MG63 (cell line): ENCODE measurements at places on chromosomes 2 and 18.

- DNase-seq = no peak
Measured at GRCh38 chr2:164803776-164804466, 37.7 kb downstream of the COBLL1 start.

GRCh38 chr2:71614976-71615766, 161.8 kb downstream of the DYSF start:
- DNase-seq = peak; percentile 61

- DNase-seq = no peak
Measured at GRCh38 chr2:233563663-233564430, 2.7 kb downstream of the USP40 start.

DNA sequence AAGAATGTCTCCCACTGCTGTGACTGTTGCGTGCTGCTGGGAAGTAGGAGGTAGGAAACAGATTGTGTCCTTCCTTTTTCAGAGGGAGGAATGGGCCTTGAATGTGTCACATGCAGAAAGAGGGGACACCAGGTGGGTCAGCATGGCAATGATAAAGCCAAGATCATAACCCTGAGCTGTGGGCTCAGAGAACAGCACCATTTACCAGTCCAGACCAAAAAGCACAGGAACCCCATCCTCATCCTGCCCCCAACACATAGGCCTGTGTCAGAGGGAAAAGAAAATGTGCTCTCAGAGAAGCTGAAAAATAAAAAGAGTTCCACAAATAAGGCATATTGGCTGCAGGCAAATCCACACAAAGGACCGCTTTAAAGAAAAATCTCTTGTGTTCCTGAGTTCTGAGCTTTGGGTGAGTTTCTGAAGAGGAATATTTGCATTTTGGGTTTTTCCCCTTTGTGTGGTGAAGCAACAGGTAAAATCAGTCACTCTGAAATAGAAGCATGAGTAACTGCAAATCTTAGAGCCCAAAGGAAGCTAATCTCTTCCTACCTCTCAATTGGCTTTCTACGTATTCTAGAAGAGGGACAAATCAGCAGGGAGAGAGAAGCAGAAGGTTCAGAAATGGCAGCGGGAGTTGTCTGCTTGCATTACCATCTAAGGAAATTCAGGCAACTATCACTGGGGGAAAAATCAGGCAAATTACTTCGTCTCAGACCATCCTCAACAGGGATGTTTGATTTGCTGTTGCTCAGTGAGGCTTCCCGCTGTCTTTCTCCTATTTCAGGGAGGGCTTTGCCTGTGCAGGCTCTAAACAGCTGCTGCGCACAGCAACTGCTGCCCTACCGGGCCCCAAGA, 106.8 kb downstream of the BCL11A start:
- no peak for DNase-seq

DNA sequence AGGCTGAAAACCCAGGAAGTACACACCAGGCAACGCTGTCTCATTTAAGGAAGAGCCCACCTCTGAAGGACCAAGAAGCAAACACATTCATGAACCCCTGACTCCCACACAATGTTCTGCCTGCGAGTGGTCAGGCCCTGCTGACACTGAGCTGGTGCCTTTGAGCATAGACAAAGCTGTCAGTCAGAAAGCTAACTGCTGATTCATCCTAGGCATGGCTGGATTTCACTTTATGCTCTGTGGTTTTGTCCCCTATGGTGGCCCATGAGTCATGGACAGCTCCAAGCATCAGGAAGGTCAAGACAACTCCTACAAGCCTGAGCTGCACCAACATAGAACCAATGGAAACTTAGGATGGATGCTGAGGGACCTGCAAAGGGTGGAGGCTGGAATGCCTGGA, 78.9 kb downstream of the UXS1 start:
- peak; percentile 44 for DNase-seq

- DNase-seq = no peak
Measured at GRCh38 chr2:204472375-204472774, 72.9 kb upstream of the PARD3B start.

- no peak for DNase-seq
Measured at GRCh38 chr2:190641469-190641868, 7.4 kb upstream of the NAB1 start.

- DNase-seq = no peak
Measured at GRCh38 chr2:9806298-9806610, 37.0 kb upstream of the TAF1B start.

DNA sequence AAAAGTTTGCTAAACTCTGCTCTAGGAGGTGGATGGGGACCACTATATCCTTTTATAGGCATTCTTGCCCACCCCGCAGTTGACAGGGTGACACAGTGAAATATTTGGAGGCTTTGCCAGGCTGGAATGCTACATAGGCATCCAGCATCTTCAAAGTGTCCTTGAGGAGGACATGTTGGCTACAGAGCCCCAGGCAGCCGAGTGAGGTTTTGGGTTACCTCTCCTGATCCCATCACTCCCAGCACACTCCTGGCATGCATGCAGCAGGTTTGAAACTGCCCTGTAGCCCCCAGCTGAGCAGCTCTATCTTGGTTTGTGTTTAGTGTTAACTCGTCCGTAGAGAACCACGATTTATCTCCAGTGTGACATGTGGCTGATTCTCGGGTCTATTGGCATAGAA, 7.3 kb downstream of the FOSL2 start:
- DNase-seq = no peak

DNA sequence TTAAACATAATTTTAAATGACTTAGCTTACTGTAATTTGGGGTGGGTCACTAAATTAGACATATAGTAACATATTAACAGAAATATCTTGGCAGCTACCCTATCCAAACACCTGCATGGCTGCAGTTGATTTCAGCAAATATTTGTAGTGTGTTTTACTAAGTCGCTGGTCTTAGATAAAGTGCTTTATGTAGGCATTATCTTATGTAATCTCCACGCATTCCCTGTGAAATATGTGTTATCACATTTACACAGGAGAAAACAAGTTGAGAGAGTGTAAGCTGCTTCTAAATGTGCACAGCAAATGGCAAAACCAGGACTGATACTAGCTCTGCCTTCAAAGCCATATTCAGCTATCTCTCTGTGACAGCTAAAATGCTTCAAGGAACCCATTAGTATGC, 72.0 kb downstream of the NYAP2 start:
- no peak for DNase-seq

DNA sequence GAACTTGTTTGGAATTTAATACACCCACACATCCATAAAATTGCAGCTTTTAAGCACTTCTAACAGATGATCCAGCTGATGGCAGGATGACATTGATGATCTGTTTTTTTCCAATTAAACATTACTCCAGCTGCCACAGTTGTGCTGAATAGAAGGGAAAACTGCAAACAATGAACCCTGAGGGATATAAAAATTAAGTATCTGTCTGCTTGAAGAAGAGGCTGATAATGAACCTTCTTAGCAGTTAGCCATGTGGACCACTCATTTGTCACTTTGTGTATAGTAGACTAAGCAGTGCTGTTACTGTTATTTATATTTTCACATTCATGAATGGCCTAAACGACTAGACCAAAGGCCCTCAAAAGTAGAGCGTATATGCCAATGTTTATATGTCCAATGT, 1201.0 kb upstream of the LRRTM1 start:
- no peak for DNase-seq

DNA sequence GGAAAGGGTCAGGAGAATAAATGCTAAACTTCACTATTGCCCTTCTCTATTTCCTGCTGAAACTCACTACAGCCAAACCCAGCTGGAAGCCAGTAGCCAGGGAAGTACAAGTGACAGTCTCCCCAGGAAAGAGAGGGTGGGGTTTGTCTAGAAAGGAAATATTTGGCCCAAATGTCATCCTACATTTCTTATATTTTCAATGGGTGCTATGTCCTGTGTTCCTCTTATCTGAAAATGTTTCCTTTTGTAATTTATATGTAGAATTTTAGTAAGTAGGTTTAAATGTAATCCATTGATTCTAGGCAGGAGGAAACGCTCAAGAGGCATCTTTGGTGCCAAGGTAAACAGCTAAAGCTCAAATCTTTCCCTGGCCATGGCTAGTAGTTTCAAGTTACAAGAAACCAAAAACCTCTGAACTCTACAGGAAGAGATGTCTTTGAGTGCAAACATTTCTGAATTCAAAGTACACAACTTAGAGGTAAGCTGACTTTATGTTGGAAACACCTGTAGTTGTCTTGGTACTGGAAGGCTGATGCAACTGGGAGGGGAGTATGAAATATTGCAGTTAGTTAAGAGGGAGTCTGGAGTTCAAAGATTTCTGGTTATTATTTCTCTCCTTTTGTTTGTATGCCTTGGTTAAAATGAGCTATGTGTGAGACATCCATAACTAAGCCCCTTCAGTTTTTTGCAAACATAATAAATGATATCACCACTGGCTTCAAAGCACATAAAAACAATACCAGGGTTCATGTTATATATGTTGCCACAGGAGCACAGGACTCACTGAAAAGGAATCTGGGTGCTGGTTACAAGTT, 356.1 kb upstream of the ZC3H15 start:
- DNase-seq = peak; percentile 49

- peak; percentile 47 for DNase-seq
Measured at GRCh38 chr2:152647552-152647951, 69.7 kb downstream of the PRPF40A start.

DNA sequence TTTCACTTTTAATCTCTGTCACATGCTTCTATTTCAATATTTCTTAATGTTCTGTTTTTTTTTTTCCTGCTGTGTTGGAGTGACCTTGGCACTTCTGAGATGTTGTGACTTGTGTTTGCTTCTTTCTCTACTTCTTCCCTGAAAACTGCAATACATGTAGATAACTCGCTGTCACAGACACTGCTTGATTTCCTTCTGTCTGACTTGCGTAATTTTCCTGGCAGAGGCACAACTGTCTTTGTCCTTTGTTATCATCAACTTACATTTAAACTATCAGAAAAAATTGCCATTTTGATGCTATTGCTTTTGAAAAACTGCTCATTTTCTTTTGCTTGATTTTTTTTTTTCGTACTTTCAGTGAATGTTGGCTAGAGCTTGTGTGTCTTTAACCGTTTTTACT, 69.0 kb downstream of the BABAM2 start:
- no peak for DNase-seq

GRCh38 chr2:167001165-167001564, 112.9 kb downstream of the XIRP2 start:
- DNase-seq = no peak

GRCh38 chr2:164721430-164721829, 100.1 kb upstream of the GRB14 start:
- DNase-seq = no peak

DNA sequence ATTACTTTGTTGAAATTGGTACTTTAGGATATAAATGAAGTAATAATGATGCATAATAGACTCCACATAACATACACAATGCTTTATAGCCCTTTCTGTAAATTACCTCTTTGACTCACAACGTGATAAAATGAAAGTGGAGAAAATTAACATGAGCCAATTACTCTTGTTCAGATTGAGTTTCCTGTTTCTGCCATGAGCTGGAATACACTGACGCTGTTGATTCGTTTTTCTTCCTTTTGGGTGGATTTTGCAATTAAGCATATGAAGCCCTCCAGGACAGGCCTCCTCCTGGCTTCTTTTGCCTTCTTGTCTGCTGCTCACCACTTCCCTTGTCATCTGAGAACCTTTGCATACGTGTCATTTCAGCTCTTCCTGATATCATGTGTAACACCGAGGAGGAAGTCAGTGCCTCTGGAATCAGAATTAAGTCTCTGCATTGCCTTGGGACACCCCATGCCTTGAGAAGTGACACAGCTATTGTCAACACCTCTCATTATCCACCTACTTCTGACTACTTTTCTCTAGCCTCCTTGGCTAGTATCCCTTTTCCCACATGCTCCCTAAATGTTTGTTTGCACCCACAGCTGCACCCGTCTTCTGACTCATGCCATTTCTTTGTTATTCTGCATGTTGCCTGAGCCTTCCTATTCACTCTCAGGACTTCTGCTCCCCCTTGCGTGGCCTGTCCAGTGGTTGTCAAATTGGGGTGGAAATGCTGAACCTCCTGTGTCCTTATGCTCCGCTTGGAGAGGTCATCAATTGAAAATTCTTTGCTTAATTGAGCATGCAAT, 134.1 kb downstream of the FMNL2 start:
- DNase-seq = no peak

DNA sequence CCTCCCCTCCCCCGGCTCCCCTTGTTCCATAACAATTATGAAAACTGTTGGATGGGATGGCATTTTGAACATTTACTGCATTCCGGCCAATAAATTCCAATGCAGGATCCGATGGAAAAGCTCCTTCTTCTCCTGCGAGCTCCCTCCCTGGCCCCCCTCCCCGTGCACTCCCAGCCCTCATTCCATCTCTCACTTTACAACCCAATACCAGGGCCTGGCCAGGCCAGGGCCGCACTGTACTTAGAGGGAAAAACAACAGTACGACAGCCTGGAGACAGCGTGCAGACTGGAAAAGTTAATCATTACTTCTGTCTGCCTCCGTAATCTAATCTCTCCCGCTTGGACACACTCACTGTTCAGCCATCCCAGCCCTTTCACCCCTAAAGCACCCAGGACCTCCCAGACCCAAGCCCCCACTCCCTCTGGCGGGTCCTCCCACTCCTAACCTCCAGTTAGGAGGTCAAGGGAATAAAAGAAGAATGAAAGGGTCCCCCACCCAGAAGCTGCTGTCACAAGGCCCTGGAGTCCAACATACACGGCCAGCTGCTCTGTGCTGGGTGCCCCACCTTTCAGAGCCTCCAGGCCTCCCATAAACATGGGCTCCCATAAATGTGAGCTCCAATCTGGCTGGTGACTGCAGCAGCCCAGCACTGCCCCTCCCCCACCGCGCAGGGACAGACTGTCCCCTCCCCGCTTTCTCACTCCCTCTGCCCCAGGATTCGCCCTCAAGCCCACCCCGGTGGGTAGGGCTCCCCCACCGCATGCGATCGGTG, 20.6 kb downstream of the SMAD7 start:
- no peak for DNase-seq

DNA sequence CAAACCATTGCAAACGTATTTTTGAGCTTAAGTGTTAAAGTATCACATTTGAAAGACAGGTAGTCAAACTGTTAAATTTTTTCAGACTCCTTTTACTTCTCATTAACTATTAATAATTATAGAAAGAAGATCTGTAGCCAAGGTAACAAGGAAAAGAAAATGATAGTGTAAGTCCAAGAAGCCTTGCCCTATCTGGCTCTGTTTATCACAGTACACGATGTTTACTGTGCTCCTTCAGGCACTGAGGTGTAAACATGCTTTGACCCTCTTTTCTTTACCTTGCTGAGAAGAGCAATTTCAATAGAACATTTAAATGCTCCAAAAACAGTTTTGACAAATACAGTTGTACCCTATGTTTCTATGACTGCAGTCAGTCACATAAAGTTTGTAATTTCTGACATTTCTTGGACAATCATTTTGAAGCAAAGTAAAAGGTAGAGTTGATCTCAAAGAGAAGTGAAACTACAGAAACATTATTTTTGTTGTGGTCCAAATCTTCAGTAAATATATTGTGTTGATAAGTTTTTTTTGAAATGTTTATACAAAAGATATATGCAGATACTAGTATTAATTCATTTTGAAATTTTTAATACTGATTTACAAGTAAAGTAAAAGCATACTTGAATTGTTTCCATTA, 152.6 kb upstream of the KYNU start:
- no peak for DNase-seq
